ENCODE measurements at places on chromosomes 2 and 18.

- no peak for DNase-seq
These were observed 115.2 kb downstream of the EXOC6B start for GRCh38 chr2:72710418-72711152.

DNA sequence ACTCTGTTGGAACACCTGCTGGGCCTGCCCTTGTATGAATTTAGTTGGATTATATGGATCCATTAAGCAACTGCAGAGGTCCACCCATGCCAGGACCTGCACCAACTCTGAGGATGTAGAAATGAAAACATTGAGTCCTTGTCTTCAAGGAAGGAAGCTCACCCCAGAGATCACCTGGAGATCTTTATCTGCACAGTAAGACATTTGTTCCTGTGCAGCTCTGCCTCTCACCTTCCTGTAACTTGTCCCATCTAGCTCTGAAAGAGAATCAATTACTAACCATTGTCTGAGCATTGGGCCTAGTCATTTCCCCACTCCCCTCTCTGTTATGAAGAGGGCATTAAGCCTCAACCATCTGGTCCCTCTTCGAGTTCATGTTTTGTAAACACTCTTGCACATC lies 105.2 kb upstream of the YWHAQ start:
- no peak for DNase-seq

- DNase-seq, result no peak
These were observed 632.1 kb downstream of the SOCS6 start for GRCh38 chr18:70920840-70921374.

DNA sequence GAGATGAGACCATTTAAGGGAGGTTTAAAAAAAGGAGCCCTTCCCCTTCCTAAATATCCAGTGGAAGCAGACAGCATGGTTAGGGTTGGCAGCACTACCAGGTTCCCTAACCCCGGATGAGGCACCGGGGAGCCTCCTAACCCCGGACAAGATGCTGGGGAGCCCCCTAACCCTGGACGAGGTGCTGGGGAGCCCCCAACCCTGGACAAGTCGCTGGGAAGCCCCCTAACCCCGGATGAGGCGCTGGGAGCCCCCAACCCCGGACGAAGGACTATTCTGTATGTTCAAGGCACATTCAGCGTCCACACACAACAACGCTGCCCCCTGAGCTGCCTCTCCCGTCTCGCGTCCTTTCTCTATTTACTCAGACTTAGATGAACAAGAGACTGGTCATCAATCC lies 51.9 kb downstream of the ANKMY1 start:
- no peak for DNase-seq

GRCh38 chr2:43055086-43055912 lies 171.1 kb downstream of the ZFP36L2 start:
- no peak for DNase-seq

DNA sequence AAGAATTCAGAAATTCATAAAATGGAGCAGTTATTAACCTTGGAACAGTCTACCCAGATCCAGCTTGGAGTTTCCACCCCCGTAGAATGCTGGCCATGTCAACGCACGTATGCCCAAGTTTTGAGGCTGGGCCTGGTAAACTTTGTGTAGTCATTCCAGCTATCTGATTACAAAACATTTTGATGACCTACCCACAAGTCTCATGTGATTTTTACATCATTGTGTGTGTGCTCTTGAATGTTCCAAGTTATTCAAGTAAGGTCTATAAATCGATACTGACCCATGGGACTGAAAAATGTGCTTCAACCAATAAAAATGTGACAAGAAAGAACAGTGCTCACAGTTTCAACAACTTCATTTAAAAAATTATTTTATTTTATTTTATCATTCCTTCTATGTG lies 32.5 kb upstream of the ICOS start:
- DNase-seq, result no peak

DNA sequence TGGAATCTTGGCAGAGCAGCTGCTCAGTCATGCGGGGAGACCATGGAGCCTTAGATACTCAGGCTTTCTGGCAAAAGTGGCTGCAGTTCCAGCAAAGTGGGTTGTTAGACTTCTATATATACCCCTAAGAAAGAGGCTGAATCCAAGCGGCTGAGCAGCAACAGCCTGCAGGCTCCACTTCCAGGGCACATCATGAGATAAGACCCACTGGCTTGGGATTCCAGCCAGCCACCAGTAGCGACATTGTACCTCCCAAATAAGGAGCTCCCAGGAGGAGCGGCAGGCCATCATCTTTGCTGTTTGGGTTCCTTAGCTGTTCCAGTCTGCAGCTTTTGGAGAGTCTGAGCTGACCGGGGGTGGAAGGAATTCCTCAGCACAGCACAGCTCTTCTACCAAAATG lies 150.3 kb upstream of the ST6GAL2 start:
- DNase-seq, result no peak

DNA sequence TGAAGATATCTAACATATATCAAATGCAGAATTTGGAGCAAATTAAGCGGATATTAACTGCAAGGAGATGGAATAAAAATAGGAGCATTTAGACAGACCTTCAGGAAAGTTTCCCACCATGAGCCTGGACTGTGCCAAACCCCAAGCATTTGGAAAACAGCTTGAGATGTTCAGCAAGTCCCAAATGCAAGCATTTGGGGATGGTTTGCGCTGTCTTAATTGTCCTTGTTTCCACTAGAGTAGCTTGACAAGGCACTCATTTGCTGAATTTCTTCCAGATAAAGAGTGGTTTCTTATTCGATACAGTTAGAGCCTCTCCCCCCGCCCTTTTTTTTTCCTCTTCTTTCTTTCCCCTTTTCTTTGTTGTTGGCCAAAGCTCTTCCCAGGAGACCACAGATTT lies 77.1 kb upstream of the CDC42EP3 start:
- no peak for DNase-seq

DNA sequence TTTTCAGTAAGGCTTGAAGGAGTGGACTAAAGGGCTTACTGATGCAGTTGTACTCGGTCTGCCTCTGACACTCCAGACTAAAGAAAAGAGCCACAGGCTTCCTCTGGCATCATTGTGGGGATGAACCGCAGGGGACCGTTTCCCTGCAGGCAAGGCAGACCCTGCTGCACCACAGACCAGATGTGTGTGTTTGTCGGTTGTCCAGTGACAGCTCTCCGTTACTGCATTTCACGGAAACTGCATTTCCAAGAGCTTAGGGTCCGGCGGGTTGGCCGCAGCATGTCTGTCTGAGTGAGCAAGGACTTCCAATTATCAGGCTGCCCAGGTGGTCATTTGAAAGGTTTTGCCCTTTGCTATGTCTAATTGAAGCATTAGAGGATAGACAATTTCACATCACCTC lies 98.1 kb downstream of the FAM210A start:
- no peak for DNase-seq
